Common myeloid progenitor, CD34-positive (primary cell): ENCODE measurements at places on chromosomes 2 and 18.

DNA sequence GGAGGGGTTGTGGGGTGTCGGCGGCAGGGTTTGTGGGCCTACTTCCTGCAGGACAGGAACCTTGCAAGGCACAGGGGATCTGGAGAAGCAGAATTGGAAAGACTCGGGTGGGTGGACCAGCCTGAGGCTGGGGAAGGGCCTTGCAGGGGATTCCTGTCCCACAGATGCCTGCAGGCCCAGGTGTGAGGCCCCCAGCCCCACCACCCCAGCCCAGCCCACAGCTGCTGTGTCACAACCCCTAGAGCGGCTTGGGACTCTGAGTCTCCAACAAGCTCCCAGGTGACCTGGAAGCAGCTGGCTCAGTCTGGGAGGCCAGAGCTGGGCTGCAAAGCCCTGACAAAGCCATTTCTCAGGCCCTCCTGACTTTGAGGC is 93.1 kb downstream of the ZFP36L2 start:
- no peaks in the 10 kb centered on the region for H3K27me3 ChIP-seq
- H3K36me3 ChIP-seq, result no peaks in the 10 kb centered on the region
- H3K27ac ChIP-seq, result peak overlapping the region; percentile 62
- H3K4me1 ChIP-seq, result peaks cover 27% of the 10 kb centered on the region
- peak; percentile 71 for DNase-seq

- peaks cover 40% of the 10 kb centered on the region for H3K4me1 ChIP-seq
- H3K27me3 ChIP-seq, result no peaks in the 10 kb centered on the region
- DNase-seq, result no peak
- no peak overlapping the region for H3K27ac ChIP-seq
- H3K36me3 ChIP-seq, result no peaks in the 10 kb centered on the region
- no peak overlapping the region for H3K4me3 ChIP-seq
Measured at GRCh38 chr2:111708476-111709180, 175.4 kb downstream of the ANAPC1 start.

DNA sequence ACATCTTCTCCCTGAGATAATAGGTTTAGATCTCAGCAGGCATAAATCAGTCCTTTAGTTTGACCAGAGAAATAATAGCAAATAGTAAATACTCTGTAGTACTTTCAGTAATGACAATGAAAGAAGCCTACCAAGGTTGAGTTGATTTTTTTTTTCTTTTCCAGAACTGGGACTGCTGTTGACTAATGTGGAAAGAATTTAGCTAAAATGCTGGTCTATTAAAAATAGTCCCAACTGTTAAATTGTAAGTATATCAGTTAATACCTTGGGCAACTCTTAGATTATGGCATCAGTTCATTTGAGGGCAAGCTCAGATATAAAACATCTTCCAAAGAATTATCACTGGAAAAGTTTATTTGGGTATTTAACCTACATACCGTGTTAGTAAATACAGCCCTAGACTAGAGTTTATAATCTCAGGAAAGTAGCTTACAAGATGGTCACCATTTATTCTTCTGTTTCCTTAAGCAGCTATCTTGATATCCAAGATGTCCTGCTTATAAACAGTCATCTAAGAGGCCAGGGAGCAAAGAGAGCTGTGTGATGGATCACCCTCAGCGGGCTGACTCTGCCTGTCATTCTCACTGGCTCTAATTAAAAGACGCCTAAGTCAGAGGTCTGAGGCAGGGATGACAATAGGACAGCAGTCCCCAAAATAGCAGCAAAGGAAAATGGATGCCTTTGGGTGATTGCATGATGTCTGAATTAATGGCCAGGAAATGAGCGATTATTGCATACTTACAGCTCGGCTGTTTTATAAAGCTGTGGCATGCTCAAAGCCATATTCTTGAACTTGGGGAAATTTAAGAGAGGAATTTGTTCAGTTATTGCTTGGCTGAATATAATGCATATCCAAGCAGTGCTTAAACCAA is 121.3 kb downstream of the MTX2 start:
- no peaks in the 10 kb centered on the region for H3K36me3 ChIP-seq
- H3K27me3 ChIP-seq, result peaks cover 2% of the 10 kb centered on the region
- no peak overlapping the region for H3K27ac ChIP-seq
- no peak overlapping the region for H3K4me3 ChIP-seq
- H3K4me1 ChIP-seq, result no peaks in the 10 kb centered on the region

GRCh38 chr18:36849288-36850006 is 20.5 kb downstream of the KIAA1328 start:
- no peaks in the 10 kb centered on the region for H3K27me3 ChIP-seq
- no peak overlapping the region for H3K4me3 ChIP-seq
- no peaks in the 10 kb centered on the region for H3K4me1 ChIP-seq
- no peak for DNase-seq

GRCh38 chr2:161434118-161434517 is 18.0 kb downstream of the TBR1 start:
- H3K4me3 ChIP-seq, result no peak overlapping the region
- DNase-seq, result peak; percentile 89
- H3K27me3 ChIP-seq, result peaks cover 14% of the 10 kb centered on the region
- H3K27ac ChIP-seq, result no peak overlapping the region
- no peaks in the 10 kb centered on the region for H3K4me1 ChIP-seq

GRCh38 chr2:73868204-73868978 is 24.4 kb upstream of the ACTG2 start:
- no peaks in the 10 kb centered on the region for H3K4me1 ChIP-seq
- H3K4me3 ChIP-seq, result no peak overlapping the region
- DNase-seq, result no peak
- no peak overlapping the region for H3K27ac ChIP-seq
- peaks cover 31% of the 10 kb centered on the region for H3K36me3 ChIP-seq

- H3K4me1 ChIP-seq, result peaks cover 6% of the 10 kb centered on the region
- DNase-seq, result no peak
- H3K27me3 ChIP-seq, result no peaks in the 10 kb centered on the region
Measured at GRCh38 chr2:11573418-11574175, 39.8 kb downstream of the GREB1 start.

GRCh38 chr2:109187711-109188495 is 58.9 kb downstream of the SH3RF3 start:
- peaks cover 5% of the 10 kb centered on the region for H3K27me3 ChIP-seq
- H3K4me3 ChIP-seq, result no peak overlapping the region
- no peak for DNase-seq
- H3K4me1 ChIP-seq, result no peaks in the 10 kb centered on the region
- no peaks in the 10 kb centered on the region for H3K36me3 ChIP-seq
- no peak overlapping the region for H3K27ac ChIP-seq

GRCh38 chr2:230225486-230225885 is at the start of gene SP140:
TSS of gene SP140 (plus strand) at chr2:230225736. CDS start at chr2:230225845, 109 bp downstream.
- no peak within 1 kb of the TSS for H3K4me3 ChIP-seq
- peaks cover under 1% of the 10 kb centered on the region for H3K4me1 ChIP-seq
- H3K27me3 ChIP-seq, result no peaks in the 10 kb centered on the region
- DNase-seq, result peak; percentile 11
- H3K27ac ChIP-seq, result no peak within 1 kb of the TSS

GRCh38 chr2:126930970-126931590 is 32.4 kb downstream of the TEX51 start:
- H3K27me3 ChIP-seq, result no peaks in the 10 kb centered on the region
- no peaks in the 10 kb centered on the region for H3K36me3 ChIP-seq
- H3K27ac ChIP-seq, result no peak overlapping the region

DNA sequence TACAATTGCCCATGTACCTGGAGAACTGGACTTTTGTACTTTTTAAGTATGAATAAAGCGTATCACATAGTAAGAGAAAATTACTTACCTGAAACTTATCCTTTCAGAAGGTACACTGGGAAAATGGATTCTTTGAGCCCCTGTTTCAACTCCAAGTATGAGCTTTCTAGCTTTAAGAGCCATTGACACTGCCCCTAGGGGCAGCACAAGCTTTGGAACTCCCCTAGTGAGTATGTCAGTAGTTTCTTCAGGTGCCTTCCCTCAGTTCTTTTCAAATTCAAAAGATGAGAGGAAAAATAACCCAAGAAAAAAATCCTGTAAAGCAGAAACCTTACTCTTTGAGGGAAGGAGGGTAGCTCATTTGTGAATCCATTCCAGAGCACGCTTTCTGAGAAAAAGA is 124.1 kb downstream of the MEMO1 start:
- H3K36me3 ChIP-seq, result peaks cover 12% of the 10 kb centered on the region
- no peak overlapping the region for H3K27ac ChIP-seq
- H3K27me3 ChIP-seq, result no peaks in the 10 kb centered on the region
- DNase-seq, result peak; percentile 42
- H3K4me3 ChIP-seq, result no peak overlapping the region

- no peaks in the 10 kb centered on the region for H3K36me3 ChIP-seq
- H3K4me1 ChIP-seq, result no peaks in the 10 kb centered on the region
- H3K27ac ChIP-seq, result no peak overlapping the region
- H3K4me3 ChIP-seq, result no peak overlapping the region
- H3K27me3 ChIP-seq, result no peaks in the 10 kb centered on the region
- DNase-seq, result no peak
Measured at GRCh38 chr2:11990576-11990975, 244.1 kb downstream of the LPIN1 start.

- H3K36me3 ChIP-seq, result peaks cover 84% of the 10 kb centered on the region
- H3K4me1 ChIP-seq, result no peaks in the 10 kb centered on the region
- no peak overlapping the region for H3K27ac ChIP-seq
- H3K27me3 ChIP-seq, result no peaks in the 10 kb centered on the region
Measured at GRCh38 chr18:212780-213179, 54.4 kb downstream of the USP14 start.

DNA sequence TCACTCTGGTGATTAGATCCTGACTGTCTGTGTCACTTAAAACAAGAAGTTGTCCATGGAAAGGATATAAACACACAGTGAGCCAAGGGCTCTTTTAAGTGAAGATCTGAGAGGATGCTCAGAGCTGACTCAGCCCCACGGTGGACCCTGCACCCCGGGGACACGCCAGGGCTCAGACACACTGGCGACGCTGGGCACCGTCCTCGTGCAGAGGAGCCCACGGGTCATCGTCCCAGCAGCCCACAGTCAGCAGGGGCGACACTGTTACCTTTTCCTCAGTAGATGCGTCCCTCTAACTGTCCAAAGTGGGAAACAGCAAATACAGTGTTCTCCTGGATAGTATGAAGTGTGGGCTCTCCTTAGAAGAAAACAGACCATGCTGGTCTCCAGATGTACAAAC is 225.6 kb downstream of the HDAC4 start:
- no peaks in the 10 kb centered on the region for H3K4me1 ChIP-seq
- DNase-seq, result no peak
- no peak overlapping the region for H3K27ac ChIP-seq

DNA sequence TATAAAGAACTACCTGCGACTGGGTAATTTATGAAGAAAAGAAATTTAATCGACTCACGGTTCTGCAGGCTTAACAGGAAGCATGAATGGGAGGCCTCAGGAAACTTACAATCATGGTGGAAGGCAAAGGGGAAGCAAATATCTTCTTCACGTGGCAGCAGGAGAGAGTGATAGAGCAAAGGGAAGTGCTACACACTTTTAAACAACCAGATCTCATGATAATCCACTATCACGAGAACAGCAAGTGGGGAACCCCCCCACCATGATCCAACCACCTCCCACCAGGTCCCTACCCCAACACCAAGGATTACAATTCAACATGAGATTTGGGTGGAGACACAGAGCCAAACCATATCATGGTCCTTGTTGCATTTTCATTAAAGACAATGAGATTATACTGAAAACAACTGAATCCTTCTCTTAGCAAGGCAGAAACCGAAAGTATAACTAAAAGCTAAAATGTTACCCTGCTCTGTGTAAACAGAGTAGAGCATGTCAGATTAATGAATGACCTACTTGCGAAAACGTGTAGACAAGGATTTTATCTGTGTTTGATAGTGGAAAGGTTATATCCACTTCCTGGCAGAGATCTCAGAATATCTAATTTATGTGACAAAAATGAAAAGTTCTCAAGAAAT is 60.1 kb upstream of the RBBP8 start:
- H3K4me3 ChIP-seq, result peak overlapping the region; percentile 65
- H3K36me3 ChIP-seq, result no peaks in the 10 kb centered on the region
- H3K27ac ChIP-seq, result no peak overlapping the region
- peak; percentile 55 for DNase-seq
- no peaks in the 10 kb centered on the region for H3K4me1 ChIP-seq

DNA sequence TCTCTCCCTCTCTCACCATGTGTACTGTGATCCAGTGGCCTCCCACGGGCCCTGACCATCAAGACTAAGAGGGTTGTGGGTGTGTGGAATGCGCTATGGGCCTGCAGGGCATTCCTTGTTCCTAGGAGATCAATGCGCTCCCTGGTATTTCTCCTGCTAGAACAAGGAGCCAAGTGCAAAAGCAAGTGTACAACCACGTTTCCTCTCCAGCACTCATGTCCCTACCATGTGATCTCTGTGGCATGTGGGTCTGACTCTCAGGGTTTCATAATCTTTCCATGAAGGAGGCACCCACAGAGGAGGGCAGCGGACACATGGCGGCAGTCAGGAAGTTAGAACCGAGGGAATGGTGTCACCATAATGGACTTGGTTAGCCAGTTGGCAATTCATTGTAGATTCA is 91.4 kb downstream of the MAPK4 start:
- no peaks in the 10 kb centered on the region for H3K4me1 ChIP-seq
- H3K36me3 ChIP-seq, result no peaks in the 10 kb centered on the region
- no peak overlapping the region for H3K27ac ChIP-seq
- H3K27me3 ChIP-seq, result peaks cover 3% of the 10 kb centered on the region

- H3K4me1 ChIP-seq, result no peaks in the 10 kb centered on the region
- no peaks in the 10 kb centered on the region for H3K27me3 ChIP-seq
- H3K4me3 ChIP-seq, result no peak overlapping the region
- no peaks in the 10 kb centered on the region for H3K36me3 ChIP-seq
Measured at GRCh38 chr2:65595630-65596029, 163.2 kb upstream of the SPRED2 start.
